ENCODE measurements at places on chromosomes 11 and 22. TPM values are rescaled to one million over a fixed set of nuclear protein-coding genes. Genes with fewer than 3 reads are reported as not detected.

The CASP1 gene
- 8.1 TPM for polyA plus RNA-seq

The CRACR2B gene
- 20.3 TPM for polyA plus RNA-seq

The GAB4 gene
- polyA plus RNA-seq: not detected

The OR52K1 gene
- 0.18 TPM for polyA plus RNA-seq

The ACTN3 gene
- polyA plus RNA-seq: 0.27 TPM

The OR51B4 gene
- polyA plus RNA-seq: not detected

The LMO2 gene
- polyA plus RNA-seq: 17.1 TPM

The LRP4 gene
- polyA plus RNA-seq: 25.3 TPM

The C11orf21 gene
- polyA plus RNA-seq: 0.34 TPM

The DLG2 gene
- 6.8 TPM for polyA plus RNA-seq

The WNT11 gene
- 13.4 TPM for polyA plus RNA-seq

The MUC5B gene
- polyA plus RNA-seq: 0.23 TPM

GRCh38 chr22:41021613-41022454 is 70.6 kb upstream of the EP300 start:
- peak; percentile 57 for DNase-seq

DNA sequence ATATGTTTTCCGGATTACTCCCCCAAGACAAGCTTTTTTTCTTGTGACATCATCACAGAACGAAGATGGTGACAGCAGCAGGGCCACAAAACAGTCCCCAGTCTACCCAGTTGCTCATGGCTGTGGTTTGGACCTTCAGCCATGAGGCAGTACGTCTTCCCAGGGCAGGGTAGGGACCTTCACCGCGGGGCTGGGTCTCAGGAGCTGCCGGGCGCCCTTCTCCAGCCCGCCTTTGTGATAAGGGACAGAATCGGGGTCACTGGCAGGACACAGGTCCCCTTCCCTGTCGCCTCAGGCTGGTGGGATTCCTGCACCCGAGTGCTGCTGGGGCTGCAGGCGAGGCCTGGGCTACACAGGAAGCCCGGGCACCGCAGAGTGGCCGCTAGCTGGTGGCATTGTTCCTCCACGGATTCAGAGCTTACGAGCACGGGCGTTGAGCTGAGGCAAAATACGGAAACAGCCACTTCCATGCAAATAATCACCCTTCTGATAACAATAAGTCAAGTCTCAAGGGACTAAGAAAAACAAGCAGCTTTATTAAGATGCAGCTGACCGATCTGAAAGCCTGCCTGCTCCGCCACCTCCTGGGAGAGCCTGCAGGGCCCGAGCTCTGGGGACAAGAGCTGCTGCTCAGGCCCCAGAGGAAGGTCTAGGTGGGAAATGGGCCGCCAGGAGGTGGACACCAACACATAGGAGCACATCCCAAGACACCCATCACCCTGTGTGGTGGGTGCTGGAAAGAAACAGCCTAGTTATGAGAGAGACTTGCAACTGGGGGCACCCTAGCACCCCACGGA is 12.3 kb downstream of the TBX1 start:
- DNase-seq: no peak

- DNase-seq: no peak
Measured at GRCh38 chr11:62853279-62853965, 14.0 kb upstream of the WDR74 start.

GRCh38 chr11:68933605-68934320 is 30.1 kb downstream of the IGHMBP2 start:
- DNase-seq: no peak

GRCh38 chr11:120807414-120808150 is 216.3 kb upstream of the TBCEL start:
- no peak for DNase-seq

DNA sequence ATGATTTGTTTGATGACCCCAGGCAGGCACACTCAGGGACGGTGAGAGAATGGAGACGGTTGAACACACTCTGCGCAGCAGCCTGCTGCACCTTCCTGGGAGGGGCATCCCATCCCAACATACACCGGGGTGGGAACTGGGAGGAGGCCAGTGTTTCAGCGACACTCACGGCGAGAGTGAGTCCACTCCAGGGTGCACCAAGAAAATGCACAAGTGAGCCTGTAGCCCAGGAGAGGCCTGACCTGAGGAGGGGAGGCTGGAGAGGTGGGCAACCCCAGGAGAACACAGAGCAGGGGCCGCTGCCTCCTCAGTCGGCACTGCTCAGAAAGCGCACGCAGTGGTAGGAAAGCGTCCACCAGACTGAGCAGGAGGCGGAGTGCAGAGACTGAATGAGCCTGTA is 54.5 kb downstream of the IGF2 start:
- no peak for DNase-seq

DNA sequence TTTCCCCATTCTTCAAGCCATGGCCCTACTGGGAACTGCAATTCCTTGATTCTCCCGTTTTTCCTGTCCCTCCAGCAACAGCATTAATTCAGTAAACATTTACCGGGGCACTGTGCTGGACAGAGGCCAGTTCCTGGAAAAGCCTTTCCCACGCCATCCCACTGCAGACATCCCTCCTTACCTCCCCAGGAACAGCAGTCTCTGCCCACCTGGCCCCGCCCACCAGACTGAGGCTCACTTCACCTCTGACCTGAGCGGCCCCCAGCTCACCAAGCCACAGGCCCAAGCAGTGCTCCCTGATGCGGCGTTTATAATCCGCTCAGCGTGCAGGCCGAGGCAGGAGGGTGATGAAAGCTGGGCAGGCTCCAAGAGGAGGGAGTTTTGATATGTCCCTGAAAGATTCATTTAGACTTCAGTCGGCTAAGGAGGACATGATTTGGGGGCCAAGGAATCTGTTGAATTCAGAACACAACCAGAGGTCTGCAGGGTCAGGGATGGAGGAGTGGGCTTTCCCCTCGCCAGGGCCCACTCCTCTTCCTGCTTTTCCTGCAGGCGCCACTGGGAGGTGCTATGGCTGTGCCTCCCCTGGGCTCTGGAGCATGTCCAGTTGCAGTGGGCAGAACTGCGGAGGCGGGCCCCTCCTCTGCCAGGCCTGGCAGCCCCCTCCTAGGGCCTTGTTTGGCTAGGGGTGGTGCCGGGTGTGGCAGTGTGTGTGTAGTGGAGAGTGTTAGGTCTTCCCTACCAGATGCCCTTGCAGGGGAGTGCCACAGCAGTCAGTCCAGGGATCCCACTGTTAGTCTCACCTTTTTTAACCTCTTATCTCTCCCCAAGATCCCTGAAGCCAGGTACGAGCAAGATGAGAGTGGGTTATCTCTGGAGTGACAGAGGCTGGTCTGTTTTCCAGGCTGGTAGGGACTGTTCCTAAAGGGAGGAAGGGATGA is 1.4 kb upstream of the TAGLN start:
- no peak for DNase-seq

GRCh38 chr11:75931124-75931523 is 116.1 kb downstream of the UVRAG start:
- no peak for DNase-seq

GRCh38 chr11:9922806-9923205 is 258.9 kb downstream of the SWAP70 start:
- no peak for DNase-seq

DNA sequence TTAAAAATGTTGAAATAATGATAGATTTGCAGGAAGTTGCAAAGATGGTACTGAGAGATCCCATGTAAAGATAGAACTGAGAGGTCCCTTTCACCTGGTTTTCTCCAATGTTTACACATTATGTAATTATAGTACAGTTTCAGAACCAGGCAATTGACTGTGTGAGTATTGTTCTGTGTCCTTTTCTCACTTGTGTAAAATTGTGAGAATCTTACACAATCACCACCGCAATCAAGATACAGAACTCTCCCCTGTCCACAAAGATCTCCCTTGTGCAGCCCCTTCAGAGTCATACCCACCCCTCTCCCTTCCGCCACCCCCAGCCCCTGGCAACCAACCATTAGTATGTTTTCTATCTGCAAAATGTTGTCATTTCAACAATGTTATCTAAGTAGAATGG is 119.8 kb upstream of the NAV2 start:
- no peak for DNase-seq

- DNase-seq: no peak
Measured at GRCh38 chr11:112727341-112727841, 233.8 kb upstream of the NCAM1 start.

DNA sequence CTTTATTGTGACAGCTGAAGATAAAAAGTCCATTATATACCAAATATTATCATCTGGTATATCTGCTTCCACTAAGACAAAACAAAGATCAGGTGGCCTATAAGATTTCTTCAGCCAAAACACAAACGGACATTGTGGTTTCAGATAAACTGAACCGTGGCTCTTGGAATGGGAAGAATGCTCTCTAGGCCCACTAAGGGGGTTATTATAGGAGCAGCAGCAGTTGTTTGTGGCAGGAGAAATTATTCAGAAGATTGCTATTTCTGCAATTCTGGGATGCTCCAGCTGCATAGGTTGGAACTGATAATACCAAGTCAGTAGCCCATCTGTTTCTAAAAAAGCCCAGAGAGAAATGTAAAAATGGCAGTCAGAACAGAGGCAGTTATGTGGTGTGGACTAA is 145.3 kb downstream of the NCAM1 start:
- DNase-seq: no peak

DNA sequence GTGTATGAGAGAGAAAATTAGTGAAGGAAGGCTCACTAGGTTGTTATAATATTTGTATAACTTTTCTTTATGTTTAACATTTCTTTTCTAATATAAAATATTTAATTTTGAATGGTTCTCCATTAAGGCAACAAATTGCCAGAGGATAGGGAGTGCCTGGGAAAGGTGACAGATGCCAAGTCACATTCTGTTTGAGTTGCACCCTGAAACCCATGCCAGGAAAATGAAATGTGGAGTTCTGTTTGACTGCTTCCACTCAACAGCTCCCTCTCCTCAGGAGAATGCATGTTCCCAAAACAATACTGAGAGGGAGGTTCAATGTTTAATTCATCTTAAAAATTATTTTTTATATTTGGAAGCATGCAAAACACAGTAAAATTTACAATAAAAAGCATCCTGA is 5.9 kb upstream of the USP18 start:
- DNase-seq: no peak

- DNase-seq: no peak
Measured at GRCh38 chr11:20522536-20522935, 76.9 kb upstream of the SLC6A5 start.

DNA sequence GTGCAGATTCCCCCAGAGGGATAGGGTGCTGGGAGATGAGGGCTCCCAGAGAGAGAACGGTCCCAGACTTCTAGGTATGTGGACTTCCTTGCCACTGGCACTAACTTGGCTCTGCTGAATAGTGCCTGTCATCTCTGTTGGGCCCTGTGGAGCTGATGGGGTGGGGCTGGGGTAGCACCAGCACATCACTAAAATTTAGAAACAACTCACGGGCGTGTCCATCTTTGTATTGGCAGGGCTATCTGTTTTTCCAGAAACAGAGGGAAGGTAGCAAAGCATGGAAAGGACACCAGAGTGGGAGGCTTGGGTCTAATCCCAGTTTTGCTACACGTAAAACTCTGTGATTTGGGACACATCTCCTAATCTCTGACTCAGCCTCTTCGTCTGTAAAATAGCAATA is 25.8 kb downstream of the SWAP70 start:
- DNase-seq: no peak

GRCh38 chr11:123616505-123617198 is 37.8 kb downstream of the SCN3B start:
- DNase-seq: no peak

- no peak for DNase-seq
Measured at GRCh38 chr22:24180316-24181087, 785 bp upstream of the SUSD2 start.

DNA sequence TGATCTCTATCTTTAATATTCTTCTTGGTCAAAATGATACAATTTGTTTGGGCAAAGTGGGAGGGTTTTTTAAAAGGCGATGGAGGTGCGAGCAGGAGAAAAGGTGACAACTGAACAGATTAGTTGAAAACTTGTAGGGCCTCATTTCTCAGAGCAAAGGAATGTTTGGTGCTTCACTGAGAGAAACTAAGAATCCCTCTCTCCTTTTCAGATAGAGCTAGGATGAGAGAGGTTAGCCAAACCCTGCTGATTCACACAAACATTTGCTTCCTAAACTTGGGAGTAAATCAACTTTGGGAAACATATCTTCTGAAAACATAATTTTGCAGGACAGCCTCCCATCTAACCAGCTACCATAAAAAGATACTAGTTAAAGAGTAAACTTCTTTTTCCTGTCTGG is 57.0 kb downstream of the PHF21A start:
- no peak for DNase-seq

- DNase-seq: no peak
Measured at GRCh38 chr11:46966773-46967172, 30.2 kb downstream of the CSTPP1 start.

DNA sequence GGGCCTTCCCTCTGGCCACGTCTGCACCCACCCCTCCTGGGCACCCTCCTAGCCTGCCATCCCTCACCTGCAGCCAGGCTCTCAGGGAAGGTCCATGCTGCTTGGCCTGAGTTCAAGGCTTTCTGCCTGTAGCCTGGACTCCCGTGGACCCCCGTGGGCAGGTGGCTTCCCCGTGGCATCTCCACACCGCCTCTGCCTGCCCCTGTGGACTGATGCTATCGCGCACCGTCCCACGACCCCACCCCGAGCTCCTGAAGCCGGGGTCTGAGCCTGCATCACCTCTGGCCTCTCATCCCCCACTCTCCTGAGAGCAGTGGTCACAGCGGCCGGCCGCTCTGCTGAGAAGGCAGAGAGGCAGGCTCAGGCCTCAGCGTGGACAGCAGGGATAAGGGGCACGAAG is 4.5 kb downstream of the IFITM5 start:
- no peak for DNase-seq

- no peak for DNase-seq
Measured at GRCh38 chr22:48941033-48941902, 886.4 kb downstream of the BRD1 start.

GRCh38 chr22:23571486-23571885 is 8.6 kb downstream of the IGLL1 start:
- DNase-seq: no peak

DNA sequence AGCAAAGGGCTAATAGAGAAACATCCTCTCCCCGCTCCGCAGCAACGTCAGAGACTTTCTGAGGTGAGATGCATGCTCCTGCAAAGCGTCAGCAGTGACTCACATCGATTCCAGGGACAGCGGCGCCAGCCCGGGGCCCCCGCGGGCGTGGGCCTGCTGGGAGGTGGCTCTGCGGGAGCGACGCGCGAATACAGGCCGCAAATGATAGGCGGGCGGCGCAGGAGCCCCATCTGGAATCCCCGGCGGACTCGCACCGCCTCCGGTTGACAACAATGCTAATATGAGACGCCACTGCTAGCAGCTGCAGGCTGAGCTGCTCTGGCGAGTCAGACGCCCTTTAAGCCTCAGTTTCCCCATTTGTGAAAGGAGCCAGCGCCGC is 557 bp downstream of the RANGAP1 start:
- no peak for DNase-seq

DNA sequence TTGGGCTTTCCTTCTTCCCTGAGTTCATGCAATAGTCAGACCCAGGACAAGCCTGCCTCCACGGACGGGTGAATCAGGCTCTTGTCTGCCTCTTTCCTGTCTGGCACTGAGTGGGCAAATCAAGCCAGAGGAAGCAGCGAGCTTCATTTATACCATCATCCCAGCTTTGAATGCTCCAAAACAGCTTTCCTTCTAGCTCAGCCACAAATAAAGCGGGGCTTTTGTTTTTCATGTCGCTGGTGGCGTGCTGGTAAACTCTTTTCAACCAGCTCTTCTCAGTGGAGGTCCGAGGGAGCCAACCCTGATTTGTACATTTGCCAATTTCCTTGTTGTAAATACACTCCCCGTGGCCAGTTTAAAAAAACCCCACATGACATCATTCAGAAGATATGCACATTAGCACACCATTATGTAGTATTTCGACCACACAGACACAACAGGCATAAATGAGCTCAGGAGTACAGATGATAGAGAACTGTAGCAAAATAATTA is 8.6 kb downstream of the C11orf91 start:
- DNase-seq: no peak

- no peak for DNase-seq
Measured at GRCh38 chr11:47109051-47109726, 67.5 kb downstream of the ARFGAP2 start.

GRCh38 chr11:122751292-122752070 is 86.8 kb upstream of the CRTAM start:
- no peak for DNase-seq

All from left renal pelvis (tissue), 4 donors.